Fibroblast of lung (primary cell): ENCODE measurements at places on chromosomes 3 and 15. TPM values are rescaled to one million over a fixed set of nuclear protein-coding genes. Genes with fewer than 3 reads are reported as not detected.

DNA sequence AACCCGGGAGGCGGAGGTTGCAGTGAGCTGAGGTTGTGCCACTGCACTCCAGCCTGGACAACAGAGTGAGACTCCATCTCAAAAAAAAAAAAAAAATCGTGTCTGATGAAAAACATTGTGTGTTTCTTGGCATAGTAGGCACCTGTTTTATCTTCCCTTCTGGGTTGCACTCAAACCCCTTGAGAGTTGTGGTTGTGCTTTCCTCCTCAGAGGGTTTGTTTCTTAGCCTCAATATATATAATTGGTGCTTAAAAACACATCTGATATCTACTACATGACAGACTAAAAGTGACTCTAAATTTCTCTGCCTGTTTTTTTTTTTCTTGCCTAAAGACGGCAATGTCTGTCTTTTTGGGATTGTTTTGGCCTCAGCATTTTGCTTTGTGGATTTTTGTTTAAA lies 7.6 kb downstream of the NR1D2 start:
- H3K36me3 ChIP-seq: no peaks in the 10 kb centered on the region
- no peak overlapping the region for H3K4me3 ChIP-seq
- no peak for DNase-seq
- H3K27me3 ChIP-seq: no peaks in the 10 kb centered on the region
- peaks cover 14% of the 10 kb centered on the region for H3K4me1 ChIP-seq
- H3K27ac ChIP-seq: no peak overlapping the region

Gene SPRED1
- total RNA-seq: 31.6 and 39.0 TPM in 2 replicates

DNA sequence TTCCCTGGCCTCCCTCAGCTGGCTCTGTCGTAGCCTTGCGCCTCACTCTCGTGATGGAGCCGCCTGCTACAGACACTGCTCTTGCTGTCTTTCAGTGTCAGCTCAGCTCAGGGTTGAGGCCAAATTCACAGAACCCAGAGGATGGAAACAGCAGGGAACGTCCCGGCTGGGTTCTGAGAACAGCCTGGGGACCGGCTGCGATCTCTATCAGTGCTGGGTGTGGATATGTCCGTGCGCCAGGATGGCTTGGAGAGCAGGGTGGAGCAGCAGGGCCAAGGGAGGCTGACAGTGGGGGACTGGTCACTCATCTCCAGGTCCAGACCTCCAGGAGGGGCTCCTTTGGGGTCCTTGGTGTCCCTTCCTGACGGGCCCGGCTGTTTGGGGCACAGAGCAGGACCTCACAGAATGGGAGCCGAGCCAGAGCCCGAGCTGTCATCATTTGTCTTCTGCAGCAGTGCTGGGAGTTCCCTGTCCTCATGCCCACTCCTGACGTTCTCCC lies 18.4 kb downstream of the KLF15 start:
- H3K27me3 ChIP-seq: peaks cover 8% of the 10 kb centered on the region
- H3K27ac ChIP-seq: no peak overlapping the region
- no peaks in the 10 kb centered on the region for H3K36me3 ChIP-seq
- H3K4me3 ChIP-seq: no peak overlapping the region

DNA sequence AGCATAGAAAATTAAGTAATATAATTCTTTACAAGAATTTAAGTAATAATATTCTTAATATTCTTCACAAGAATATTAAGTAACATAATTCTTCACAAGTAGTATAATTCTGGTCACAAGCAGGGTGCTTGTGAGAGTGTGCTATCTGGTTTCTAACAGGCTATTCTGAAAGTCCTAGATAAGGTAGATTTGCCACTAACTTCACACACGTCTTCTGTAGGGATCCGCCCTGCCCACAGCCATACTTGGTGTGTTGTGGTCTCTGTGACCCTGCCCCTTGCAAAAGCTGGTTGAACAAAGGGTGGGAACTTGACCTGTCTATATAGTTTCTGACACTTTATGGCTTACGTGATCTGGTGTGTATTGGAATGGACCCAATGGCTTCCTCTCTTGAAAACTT lies 253.4 kb upstream of the MDFIC2 start:
- H3K4me1 ChIP-seq: no peaks in the 10 kb centered on the region
- DNase-seq: no peak
- peaks cover 11% of the 10 kb centered on the region for H3K27me3 ChIP-seq
- H3K27ac ChIP-seq: no peak overlapping the region

Gene WNT7A
- not detected in 2 replicates for total RNA-seq

Gene CTXN2
- not detected in 2 replicates for total RNA-seq

DNA sequence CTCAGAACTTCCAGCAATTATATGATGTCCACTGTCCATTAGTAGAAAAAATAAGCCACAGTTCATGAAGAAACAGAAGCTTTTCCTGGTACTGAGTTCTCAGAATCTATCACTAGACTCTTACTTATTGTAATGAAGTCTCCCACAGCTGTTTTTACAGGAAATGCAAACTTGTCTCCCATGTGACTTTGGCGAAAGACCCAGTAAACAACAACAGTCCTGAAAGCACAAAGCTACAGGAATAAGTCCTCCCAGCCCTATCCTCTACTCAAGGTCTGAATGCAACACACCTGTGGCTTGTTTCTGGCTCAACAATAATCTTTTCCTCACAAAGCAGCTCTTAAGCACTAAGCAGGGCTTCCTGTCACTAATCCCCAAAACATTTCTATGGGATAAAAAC lies 55.9 kb downstream of the EOMES start:
- no peak overlapping the region for H3K27ac ChIP-seq
- no peak overlapping the region for H3K4me3 ChIP-seq
- H3K36me3 ChIP-seq: no peaks in the 10 kb centered on the region
- DNase-seq: no peak
- H3K4me1 ChIP-seq: peaks cover 2% of the 10 kb centered on the region
- H3K27me3 ChIP-seq: no peaks in the 10 kb centered on the region

Gene GALNT15
- total RNA-seq: 37.7 and 47.3 TPM in 2 replicates
